Putamen (tissue), 1 donor: ENCODE measurements at places on chromosomes 2 and 18.

GRCh38 chr2:195721042-195721441, 64.0 kb downstream of the SLC39A10 start:
- no peak for DNase-seq

- DNase-seq = no peak
Observed at GRCh38 chr2:232543491-232543890, 4.0 kb downstream of the CHRNG start.

- no peak for DNase-seq
Observed at GRCh38 chr2:238994876-238995275, 147.0 kb downstream of the TWIST2 start.

GRCh38 chr2:112149866-112150435, 11.8 kb downstream of the FBLN7 start:
- no peak for DNase-seq

GRCh38 chr2:112142525-112143078, 4.4 kb downstream of the FBLN7 start:
- no peak for DNase-seq

DNA sequence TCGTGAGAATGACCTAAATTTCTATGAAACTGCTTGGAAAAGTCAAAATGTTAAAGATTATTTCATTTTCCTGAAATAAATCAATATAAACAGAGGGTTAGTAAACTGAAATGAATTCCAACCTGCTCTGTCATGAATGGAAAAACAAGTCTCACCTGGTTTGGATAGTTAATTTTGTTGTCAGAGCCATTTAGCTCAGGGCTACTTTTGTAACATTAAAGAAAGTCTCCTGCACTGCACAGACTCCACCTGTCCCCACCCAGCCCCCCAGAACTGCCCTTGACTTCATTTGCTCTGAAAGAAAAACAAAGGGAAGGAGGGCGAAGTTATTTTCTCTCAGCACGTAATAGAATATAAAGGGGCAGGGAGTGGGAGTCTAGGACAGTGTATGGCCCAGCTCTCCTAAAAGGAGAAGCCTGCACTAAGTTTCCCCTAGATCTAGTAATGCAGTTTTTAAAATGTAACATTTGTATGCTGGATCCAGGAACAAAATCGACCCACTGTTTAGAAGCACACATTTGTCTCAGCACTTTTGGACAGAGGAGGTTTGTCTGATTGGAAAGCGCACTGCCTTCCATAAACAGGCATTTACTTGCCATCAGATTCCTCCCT, 54.2 kb upstream of the ACSL3 start:
- DNase-seq = no peak

GRCh38 chr18:59646963-59647307, 50.3 kb downstream of the CCBE1 start:
- DNase-seq = no peak

DNA sequence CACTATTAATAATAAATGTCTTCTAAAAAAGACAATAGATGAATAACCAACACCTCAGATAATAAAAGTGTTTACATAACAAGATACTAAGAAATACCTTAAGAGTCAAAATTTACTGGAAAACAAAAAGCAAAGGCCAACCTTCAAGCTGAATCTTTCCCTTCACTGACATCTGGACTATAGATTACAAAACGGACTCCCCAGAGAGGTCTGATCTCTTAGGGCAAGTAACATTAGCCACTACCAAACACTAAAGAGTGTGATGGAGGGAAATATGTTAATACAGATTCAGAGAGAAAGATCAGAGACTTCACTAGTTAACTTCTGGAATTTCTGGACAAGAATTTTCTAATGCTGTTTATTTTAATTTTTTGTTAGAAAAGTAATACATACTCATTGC, 13.9 kb downstream of the CLASP1 start:
- DNase-seq = no peak

GRCh38 chr2:149313512-149313972, 16.8 kb upstream of the LYPD6 start:
- DNase-seq = no peak

DNA sequence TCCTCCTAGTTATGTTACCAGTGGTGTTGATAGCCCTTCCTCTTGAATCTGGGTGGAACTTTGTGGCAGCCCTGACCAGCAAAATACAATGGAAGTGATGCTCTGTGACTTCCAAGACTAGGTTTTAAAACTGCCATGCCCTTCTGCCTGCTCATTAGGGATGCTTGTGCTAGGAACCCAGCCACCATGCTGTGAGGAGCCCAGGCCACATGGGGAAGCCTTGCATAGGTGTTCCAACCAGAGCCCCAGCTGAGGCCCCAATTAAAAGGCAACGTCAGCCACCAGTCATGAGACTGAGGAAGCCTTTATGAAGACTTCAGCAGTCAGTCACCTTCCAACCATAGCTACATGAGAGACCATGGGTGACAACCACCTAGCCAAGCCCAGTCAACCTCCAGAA, 14.0 kb upstream of the MAPRE2 start:
- DNase-seq = no peak

DNA sequence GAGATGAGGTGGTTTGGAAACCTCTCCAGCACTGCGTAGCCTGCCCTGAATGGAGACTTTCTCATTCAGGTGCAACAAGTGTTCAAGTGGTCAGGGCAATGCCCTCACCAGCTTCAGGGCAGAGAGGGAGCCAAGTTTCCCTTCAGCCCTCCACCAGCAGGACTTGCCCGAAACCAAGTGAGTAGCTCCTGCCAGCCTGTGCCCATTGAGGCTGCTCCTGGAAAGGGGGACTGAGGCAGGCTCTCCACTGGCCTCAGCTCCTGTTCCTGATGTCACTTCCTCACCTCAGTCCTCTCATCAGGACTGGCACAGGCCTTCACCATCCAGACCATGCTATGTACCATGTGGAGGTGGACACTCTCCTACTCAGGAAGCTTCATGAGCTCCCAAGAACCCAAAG, 94.6 kb downstream of the CELF4 start:
- no peak for DNase-seq

DNA sequence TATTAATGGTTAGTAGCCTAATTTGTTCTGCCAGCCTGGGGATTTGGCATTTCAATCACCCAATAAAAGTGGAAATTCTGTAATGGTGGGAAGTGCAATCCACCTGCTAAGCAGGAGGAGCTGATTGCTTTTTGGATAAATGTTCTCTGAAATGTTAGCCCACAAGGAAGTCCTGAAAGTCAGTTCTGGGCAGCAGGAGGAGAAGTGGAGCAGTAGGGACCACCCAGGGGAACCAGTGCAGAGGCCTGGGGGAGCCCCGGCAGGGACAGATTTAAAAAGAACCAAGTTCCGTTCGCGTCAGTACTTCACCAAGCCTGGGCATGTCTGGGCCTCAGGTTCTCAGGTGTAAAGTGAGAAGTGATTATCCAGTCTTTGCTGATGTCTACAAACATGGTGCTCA, 248.5 kb upstream of the RAB6C start:
- no peak for DNase-seq

GRCh38 chr2:140679752-140680151, 1451.1 kb downstream of the LRP1B start:
- DNase-seq = no peak

DNA sequence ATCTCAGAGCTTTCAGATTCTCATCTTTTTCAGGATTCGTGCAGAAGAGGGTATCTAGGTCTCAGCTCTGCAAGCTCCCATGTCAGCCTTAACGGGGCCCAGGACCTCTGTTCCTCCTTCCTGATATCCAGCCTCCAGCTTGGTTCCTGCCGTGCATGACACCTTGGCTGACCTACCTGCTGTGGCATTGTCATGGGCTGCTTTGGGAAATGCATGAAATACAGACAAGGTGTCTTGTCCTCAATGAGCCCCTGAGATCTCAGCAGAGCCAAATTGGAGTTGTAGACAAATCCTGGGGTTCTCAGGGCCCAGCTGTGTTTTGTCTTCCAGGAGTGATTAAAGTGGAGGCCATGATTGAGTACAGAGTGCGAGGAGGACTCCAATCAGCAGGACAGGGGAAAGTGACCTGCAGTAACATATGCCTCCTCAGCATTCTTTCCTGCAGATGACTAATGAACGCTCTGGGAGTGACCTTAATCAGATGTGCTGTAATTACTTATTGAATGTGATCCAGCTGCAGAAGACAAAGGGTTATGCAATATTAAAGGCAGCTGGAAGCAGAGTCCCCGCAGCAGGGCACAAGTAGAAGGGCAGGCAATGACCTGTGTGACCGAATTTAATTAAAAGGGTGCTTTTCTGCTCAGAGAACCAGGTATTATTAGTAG, 141.1 kb downstream of the CCBE1 start:
- no peak for DNase-seq

DNA sequence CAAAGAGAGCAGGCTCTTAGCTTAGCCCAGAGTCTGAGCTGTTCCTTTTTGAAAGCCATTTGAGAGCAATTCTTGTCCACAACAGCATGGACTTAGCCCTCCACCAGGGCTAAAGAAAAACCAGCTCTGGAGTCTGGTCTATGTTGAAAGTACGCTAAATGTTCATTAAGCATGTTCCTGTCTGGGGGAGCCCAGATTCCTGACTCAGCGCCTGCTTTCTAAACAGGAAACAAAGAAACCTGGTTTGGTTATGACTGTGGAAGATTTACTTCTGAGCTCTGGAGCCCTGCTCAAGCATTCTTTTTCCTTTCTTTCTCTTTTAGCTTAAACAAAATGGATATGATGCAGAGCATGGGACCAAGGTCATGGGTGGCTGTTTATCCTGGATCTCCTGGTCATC, 279.8 kb downstream of the RBM43 start:
- DNase-seq = no peak

GRCh38 chr18:21826196-21826595, 85.6 kb downstream of the MIB1 start:
- DNase-seq = no peak

DNA sequence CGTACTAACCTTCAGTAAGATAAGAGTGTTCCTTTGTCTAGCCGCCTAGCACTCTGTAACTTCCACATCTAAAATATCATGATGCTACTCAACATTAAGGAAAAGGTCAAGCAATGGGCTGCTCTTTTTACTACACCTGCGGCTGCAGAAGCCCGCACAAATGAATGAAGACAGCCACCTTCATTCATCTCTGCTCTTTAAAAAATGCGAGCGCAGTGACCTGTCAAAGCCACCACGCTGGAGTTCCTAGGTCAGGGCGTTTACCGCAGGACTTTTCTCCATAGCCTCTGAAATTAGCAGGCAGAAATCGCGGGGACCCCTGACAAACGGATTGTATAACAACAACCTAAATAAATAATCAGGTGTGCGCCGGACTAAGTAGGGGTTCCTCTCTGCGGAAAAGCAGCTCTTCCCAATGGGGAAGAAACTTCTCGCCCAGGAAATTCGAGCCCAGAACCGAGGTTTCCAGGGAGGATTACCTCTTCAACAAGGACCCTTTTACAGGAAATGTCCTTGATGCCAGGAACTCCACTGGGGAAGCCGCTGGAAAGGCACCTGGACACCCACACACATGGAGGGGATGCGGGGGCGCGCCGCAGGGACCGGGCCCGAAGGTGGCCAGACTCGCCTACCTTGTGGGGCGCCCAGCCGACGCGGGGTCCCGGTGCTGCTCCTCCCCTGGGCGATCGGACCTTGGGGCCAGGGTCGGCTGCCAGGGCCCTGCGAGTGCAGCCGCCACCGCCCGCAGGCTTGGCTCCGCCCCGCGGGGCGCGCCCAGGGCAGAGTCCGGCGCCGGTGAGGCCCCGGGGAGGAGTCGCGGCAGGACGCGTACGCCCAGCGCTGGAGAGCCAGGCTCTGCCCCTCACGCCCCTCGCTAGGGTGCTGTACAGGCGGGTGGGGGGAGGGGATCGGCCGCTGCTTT, at the start of gene CCDC68:
CCDC68 (minus strand) TSS at position 758 of the 922 bp plus-strand sequence. CDS start 16,670 bp downstream, outside the sequence.
- DNase-seq = no peak

DNA sequence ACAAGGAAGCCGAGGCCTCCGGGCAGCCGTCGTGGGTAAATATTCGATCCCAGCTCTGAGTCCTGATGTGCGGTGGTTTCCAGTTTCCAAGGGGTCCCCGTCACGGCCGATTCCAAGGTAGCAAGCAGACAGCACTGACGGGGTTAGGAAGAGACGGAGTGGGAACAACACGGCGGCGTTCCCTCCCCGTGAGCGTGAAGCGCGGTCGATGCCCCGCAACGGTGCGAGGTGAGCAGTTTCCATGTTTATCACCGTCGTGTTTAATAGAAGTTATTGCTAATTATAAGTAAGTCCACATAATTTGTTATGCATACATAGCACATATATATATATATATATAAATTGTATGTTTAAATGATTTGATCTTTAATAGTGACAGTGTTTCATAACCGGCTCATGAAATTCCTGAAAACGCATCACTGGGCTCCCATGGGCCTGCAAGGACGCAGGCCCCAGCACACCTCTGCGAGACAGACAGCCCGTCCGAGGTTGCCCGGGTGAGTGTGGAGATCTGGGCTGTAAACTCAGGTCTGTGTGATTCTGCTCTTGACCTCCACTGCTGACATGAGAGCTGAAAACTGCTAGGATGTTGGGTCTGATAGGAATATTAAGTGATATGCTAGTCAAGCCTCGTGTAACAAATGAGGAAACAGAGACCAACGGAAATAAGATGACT, 243.5 kb upstream of the SALL3 start:
- no peak for DNase-seq

DNA sequence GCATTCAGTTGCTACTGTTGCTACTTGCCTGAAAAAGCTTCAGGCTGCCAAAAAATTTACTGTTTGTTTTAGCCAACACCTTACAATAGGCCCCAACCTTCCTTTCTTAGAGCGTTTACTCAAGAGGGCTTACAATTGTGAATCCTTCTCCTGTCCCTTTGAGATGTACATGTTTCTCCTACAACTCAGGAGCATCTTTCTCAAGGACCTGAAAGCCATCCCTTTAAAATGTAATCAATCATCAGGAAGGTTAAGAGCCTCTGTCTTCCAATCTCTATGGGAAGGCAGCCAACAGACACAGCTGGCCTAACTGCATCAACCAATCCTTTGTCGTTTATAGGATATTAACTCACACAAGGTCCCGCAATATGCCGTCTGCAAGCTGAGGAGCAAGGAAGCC, 3.4 kb upstream of the IER3IP1 start:
- no peak for DNase-seq
